Activated CD4-positive, alpha-beta memory T cell treated with anti-CD3 and anti-CD28 coated beads for 36 hours (primary cell): ENCODE measurements at places on chromosomes 3 and 15.

- no peak for DNase-seq
- H3K36me3 ChIP-seq: peaks cover 39% of the 10 kb centered on the region
- H3K4me3 ChIP-seq: no peak overlapping the region
Observed at GRCh38 chr15:72252663-72253299, 19.6 kb downstream of the PARP6 start.

- no peaks in the 10 kb centered on the region for H3K4me1 ChIP-seq
- H3K27me3 ChIP-seq: peaks cover 2% of the 10 kb centered on the region
- no peak for DNase-seq
- no peak overlapping the region for H3K27ac ChIP-seq
- no peak overlapping the region for H3K4me3 ChIP-seq
- no peaks in the 10 kb centered on the region for H3K36me3 ChIP-seq
Observed at GRCh38 chr3:13687517-13687943, 138.6 kb downstream of the FBLN2 start.

- H3K27ac ChIP-seq: no peak overlapping the region
- no peak for DNase-seq
- H3K4me3 ChIP-seq: no peak overlapping the region
- H3K4me1 ChIP-seq: no peaks in the 10 kb centered on the region
- H3K36me3 ChIP-seq: no peaks in the 10 kb centered on the region
Observed at GRCh38 chr3:100503448-100503847, 11.0 kb downstream of the TMEM45A start.

GRCh38 chr3:38454178-38454883 lies 641 bp downstream of the ACVR2B start:
- peak overlapping the region; percentile 96 for H3K4me3 ChIP-seq
- H3K4me1 ChIP-seq: peaks cover 2% of the 10 kb centered on the region
- no peaks in the 10 kb centered on the region for H3K27me3 ChIP-seq

DNA sequence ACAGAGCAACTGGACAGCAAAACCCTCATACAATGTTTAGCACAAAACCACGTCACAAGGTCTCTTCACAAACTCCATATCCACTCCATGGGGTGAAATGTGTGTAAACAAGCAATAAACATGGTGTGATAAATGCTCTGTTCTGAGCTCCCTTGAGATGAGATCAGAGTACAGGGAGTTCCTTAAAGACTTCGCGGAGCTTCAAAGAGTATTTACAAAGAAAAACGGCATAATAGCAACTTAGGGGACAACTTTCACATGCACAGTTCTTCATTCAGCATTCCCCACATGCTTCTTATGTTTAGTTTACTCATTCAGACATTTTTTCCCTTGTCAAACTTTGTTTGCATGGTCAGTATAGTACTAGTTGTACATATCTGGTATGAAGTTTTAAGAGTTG lies 52.5 kb upstream of the SUCLG2 start:
- no peak overlapping the region for H3K4me3 ChIP-seq
- no peaks in the 10 kb centered on the region for H3K27me3 ChIP-seq
- no peaks in the 10 kb centered on the region for H3K4me1 ChIP-seq
- no peak for DNase-seq

DNA sequence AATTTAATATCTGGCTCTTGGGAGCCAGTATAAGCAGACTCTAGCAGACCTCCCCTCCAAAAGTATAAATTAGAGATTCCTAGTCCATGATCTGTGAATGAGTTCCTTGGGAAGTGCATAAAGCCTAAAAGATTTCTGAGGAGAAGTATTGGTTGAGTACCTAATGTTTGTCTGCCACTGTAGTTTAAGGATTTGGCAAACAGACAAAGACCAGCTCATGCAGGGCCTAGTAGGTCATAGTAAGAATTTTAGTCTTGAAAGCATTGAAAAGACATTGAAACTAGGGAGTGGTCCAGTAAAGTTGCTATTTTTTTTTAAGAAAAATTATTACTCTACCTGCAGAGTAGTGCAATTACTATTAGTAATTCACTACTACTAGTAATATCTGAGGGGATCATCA lies 67.5 kb downstream of the SPRED1 start:
- peaks cover 7% of the 10 kb centered on the region for H3K27me3 ChIP-seq
- DNase-seq: no peak
- H3K27ac ChIP-seq: no peak overlapping the region
- no peak overlapping the region for H3K4me3 ChIP-seq

DNA sequence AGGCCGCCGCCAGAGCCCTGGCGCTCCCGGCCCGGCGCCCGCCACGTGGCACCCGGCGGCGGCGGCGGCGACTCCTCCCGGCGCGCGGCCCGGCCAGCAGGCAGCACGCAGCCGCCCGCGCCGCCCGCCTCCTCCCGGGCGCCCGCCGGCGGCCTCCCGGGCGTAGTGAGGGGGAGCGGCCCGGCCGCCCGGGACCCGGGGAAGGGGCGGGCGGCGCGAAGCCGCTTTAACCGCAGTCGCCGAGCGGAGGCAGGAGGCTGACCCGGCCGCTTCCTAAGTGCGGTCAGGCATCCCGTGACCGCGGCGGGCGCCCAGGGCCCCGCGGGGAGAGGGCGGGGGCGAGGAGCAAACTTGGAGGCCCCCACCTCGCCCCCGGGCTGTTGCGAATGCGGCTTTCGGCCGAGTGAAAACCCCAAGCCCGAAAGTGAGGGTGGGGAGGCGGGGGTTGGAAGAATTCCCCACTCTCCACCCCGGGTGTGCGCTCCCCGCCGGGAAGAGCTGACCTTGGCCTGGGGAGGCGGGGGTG lies 1.7 kb upstream of the HES1 start:
- peak; percentile 59 for DNase-seq
- no peak overlapping the region for H3K27ac ChIP-seq
- H3K27me3 ChIP-seq: peaks cover 64% of the 10 kb centered on the region
- H3K4me1 ChIP-seq: peaks cover 44% of the 10 kb centered on the region
- H3K4me3 ChIP-seq: no peak overlapping the region
- H3K36me3 ChIP-seq: peaks cover 1% of the 10 kb centered on the region

GRCh38 chr3:104911376-104911775 lies 455.3 kb upstream of the ALCAM start:
- H3K4me1 ChIP-seq: no peaks in the 10 kb centered on the region
- no peaks in the 10 kb centered on the region for H3K36me3 ChIP-seq
- peaks cover 2% of the 10 kb centered on the region for H3K27me3 ChIP-seq
- no peak overlapping the region for H3K27ac ChIP-seq
- no peak overlapping the region for H3K4me3 ChIP-seq
- no peak for DNase-seq

DNA sequence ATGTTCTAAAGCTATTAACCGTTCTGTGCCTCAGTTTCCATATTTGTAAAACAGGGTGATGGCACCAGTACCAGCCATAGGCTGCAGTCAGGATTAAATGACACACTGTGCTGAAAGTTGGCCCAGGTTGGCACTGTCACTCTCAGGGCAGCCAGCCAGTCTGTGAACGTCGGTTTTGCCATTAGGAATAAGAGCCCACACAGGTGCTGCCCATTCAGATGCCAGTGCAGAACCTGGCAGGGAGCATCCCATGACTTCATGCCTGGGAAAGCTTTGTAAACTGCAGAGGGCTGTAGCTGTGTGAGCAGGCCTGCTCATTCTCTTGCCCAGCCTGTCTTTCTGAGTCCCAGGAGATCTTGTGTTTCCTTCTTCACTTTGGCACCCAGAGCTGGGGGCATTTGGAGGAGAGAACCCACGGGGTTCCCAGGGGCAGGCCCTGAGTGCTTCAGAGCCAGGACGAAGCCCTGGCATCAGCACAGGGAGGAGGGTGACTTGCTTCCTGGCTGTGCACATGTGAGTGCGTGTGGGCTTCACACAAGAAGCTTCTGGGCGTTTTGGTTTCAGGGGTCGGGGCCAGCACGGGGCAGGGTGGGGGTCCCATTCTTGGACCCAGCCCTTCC lies 46.9 kb downstream of the ZNF710 start:
- DNase-seq: no peak
- no peaks in the 10 kb centered on the region for H3K27me3 ChIP-seq
- H3K4me3 ChIP-seq: no peak overlapping the region
- H3K27ac ChIP-seq: no peak overlapping the region
- peaks cover 10% of the 10 kb centered on the region for H3K4me1 ChIP-seq

DNA sequence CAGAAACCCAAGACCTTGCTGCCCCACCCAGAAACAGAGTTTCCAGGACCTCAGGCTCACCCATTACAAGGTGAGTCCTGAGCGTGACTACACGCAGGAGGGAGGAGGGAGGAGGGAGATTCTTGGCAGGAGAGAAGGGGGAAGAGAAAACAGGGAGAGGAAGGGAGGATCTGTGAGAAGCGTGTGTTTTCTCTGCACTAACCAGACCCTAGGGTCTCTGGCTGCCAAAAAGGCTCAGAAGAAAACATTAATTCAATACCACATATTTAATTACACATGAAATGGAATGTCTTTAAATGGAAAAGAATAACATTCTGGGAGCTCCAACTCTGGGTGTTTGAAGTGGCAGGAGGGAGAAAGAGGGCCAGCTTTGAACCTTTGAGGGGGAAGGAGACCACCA lies 309.0 kb downstream of the NTRK3 start:
- H3K36me3 ChIP-seq: no peaks in the 10 kb centered on the region
- no peak for DNase-seq
- H3K27me3 ChIP-seq: no peaks in the 10 kb centered on the region
- no peak overlapping the region for H3K4me3 ChIP-seq

GRCh38 chr3:108006077-108006771 lies 84.6 kb downstream of the CD47 start:
- DNase-seq: no peak
- H3K27me3 ChIP-seq: peaks cover 9% of the 10 kb centered on the region
- H3K4me1 ChIP-seq: peaks cover 7% of the 10 kb centered on the region
- H3K27ac ChIP-seq: no peak overlapping the region
- H3K4me3 ChIP-seq: no peak overlapping the region

- no peak overlapping the region for H3K4me3 ChIP-seq
- H3K4me1 ChIP-seq: peaks cover 28% of the 10 kb centered on the region
- peaks cover 69% of the 10 kb centered on the region for H3K36me3 ChIP-seq
- H3K27me3 ChIP-seq: no peaks in the 10 kb centered on the region
Observed at GRCh38 chr15:85730001-85730820, 64.5 kb downstream of the KLHL25 start.

DNA sequence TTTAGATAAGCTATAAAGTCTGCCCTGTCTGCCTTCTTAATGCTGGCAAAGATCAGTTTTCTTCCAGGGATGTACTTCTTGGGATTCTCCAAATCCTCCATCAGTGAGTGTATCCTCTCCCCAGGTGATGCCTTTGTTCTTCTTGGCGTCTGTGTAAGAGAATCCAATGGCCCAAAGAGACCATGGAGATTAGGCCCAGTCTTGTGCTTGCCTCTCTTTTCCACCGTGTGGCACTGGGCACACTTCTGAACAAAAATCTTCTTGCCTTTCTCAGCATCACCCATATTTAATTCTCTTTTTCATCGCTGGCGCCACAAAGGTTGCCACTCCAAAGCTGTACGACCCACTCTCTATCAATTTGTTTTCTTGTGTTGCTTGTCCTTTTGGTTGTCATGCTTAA lies 32.2 kb upstream of the TAMM41 start:
- H3K36me3 ChIP-seq: no peaks in the 10 kb centered on the region
- no peak overlapping the region for H3K4me3 ChIP-seq
- H3K27ac ChIP-seq: no peak overlapping the region
- no peaks in the 10 kb centered on the region for H3K4me1 ChIP-seq
- H3K27me3 ChIP-seq: peaks cover 2% of the 10 kb centered on the region

DNA sequence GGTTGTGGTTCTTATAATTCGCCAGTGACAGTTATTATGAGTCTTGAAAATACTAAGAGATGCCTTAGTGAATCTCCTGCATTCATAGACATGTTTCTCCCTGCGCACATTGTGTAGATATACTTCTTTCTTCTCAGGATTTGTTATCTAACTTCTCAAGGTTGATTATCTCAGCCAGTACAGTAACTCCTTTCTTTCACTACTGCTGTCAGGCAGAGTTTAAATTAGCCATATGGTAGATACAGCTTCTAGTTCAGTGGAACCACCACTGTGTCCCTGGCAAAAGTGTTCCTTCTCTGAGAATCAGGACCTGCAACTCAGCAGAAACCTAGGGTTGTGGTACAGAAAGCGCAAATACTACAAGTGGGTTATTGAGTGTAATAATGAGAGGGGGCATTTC lies 175.0 kb upstream of the SGO1 start:
- H3K4me1 ChIP-seq: no peaks in the 10 kb centered on the region
- peaks cover 3% of the 10 kb centered on the region for H3K36me3 ChIP-seq
- DNase-seq: no peak
- no peak overlapping the region for H3K27ac ChIP-seq
- no peak overlapping the region for H3K4me3 ChIP-seq
- H3K27me3 ChIP-seq: no peaks in the 10 kb centered on the region

- H3K27me3 ChIP-seq: peaks cover 13% of the 10 kb centered on the region
- DNase-seq: no peak
- H3K4me1 ChIP-seq: peaks cover 6% of the 10 kb centered on the region
- no peak overlapping the region for H3K4me3 ChIP-seq
- H3K36me3 ChIP-seq: peaks cover 3% of the 10 kb centered on the region
Observed at GRCh38 chr3:194908972-194909371, 223.3 kb downstream of the FAM43A start.

DNA sequence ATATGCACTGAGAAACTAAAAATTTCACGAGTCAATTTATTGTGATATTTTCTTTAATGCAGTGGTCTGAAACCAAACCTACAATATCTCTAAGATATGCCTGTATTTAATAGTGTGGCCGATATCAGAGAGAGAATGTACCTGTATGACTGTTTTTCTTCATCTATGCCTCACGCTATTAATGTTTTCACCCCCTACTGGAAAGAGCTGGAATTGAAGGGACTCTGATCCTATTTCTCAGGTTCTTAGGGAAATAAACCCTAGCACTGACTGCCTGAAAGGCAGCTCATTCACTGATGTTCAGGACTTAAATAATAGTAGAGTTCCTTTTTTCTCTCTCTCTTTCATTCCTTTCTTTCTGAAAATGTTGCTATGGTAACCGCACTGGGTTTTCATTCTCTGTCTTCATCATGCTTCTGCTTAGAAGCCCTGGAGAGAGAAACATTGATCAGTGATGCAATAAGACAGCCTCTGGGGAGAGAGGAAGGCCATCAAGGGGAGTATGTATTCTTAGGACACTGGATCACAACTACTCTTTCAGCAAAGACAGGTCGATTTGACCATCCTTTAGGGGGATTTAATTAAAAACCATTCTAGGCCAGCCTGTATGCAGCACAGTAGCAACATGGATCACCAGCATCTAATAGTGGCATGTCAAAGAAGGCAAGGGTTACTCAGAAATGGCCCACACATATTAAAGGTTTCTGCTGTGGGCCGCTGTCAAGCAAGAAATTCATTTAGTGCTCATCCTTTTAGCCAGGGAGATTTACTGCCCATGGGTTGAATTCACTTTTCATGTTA lies 1135.7 kb downstream of the IGSF11 start:
- no peak overlapping the region for H3K27ac ChIP-seq
- no peak overlapping the region for H3K4me3 ChIP-seq
- no peaks in the 10 kb centered on the region for H3K27me3 ChIP-seq
- no peaks in the 10 kb centered on the region for H3K36me3 ChIP-seq
- DNase-seq: no peak
- no peaks in the 10 kb centered on the region for H3K4me1 ChIP-seq

DNA sequence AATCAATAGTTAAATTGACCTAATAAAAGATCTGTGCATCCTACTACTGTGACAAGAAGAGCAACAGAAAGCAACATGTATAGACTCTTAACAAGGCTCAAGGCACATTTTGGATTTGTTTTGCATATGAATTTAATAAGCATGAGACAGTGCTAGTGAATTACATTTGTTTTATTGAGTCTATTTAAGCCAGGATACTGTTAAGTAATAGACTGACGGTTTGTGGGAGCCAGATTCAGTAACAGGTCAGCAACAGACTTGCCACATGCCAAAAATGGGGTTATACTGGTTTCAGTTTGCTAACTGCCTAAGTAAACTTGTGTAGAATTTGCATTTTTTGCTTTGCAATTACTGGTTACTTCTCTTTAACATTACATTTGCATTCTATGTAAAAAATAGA lies 54.0 kb downstream of the MBNL1 start:
- H3K27ac ChIP-seq: peak overlapping the region; percentile 24
- DNase-seq: no peak
- H3K4me3 ChIP-seq: no peak overlapping the region
- H3K4me1 ChIP-seq: peaks cover 82% of the 10 kb centered on the region
- peaks cover 27% of the 10 kb centered on the region for H3K36me3 ChIP-seq
